ENCODE measurements at places on chromosomes 3 and 15.

GRCh38 chr15:63891079-63891767 lies 57.5 kb upstream of the HERC1 start:
- peak; percentile 18 for DNase-seq

DNA sequence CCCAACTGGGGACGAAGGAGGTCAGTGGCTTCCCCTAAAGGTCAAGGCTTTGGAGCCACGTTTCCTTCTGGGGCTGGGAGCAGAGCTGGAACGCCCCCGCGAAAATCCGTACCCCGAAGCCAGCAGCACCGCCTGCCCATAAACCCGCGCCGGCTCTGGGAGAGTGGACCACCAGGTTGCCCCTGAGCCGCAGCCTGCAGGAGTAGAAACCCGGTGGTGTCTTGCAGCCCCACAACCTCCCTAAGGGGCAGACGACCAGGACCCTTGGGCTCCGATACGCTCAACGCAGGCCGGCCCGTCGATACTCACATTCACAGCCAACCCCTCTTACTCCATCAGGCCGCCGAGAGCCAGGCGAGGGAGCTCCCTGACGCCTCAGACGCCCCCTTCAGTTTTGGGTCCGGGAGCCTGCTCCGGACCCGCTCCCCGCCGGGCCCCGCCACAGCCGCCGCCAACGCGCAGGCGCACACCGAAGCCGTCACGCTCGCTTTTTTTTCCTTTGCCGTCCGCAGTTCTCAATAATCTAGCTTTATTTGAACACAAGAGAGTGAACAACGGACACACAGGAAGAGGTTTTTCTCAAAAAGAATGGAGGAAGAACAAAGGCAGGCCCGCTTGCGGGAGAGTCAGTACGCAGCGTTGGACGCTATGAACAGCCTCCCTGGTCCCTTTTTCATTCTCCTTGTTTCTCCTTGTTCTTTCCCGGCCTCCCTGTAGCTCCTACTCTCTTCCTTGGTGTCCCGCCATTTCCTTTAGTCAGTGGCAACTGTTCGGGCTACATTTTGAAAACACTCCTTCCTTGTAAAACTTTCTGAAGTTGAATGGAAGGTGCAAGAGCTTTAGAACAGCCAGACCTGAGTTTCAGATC lies at the start of gene ZNF106:
Gene ZNF106, minus strand, starts transcription at position 471 of the 868 bp plus-strand sequence. CDS start 18,852 bp downstream, outside the sequence.
- DNase-seq: peak; percentile 73

- no peak for DNase-seq
These were observed 62.7 kb downstream of the SNRK start for GRCh38 chr3:43348852-43349574.

DNA sequence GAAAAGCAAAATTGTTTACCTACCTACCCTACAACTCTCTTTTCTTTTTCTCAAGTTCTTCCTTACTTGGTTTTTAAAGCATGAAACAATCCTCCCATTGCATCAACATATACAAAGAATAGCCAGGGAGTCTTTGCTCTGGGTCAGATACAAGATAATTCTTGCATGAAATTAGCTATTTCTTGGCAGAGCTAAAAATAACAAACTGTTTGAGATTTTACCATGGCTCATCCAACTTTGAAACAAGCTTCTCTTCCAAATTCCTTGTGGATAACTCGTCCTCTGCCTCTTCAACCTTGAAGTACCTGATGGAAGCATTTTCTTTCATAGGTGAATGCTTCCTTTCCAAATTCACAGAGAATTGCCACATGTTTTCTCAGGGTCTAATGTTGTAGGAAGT lies 9.2 kb upstream of the CBLB start:
- DNase-seq: no peak

DNA sequence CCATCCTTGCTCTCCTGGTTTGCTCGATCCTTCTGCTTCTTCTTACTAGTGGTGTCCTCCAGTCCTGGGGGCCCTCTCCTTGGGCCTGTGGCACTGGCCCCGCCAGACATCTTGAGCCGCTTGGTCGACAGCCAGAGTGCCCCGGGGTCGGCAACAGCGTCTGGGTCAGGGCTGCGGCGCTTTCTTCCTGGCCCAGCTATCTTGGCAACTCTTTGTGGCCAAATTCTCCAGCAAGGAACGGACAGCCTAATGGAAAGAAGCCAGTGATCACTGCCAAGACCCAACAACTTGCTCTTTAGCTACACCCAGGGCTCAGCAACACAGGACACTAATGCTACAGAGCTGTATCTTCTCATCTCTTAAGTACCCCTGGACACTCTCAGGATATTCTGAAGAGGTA lies 1.6 kb downstream of the USP19 start:
- no peak for DNase-seq

- no peak for DNase-seq
These were observed 61.9 kb downstream of the FEM1B start for GRCh38 chr15:68339481-68339880.

DNA sequence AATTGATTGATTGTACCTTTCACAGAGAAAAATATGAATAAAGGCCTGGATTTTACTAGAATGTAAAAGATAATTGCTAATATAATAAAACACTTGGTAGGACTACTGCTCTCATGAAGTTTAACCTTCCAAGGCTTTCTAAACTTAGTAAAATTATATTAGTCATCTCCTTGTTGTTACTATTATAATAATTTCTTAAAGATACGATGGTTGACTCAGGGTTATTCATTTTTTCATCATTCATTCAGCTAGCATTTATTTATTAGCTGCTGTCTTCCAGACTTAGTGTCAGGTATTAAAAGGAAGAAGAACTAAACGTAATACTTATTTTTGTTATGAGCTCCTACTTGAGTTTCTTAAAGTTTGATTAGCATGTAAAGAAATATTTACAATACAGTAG lies 771.6 kb upstream of the NR2F2 start:
- DNase-seq: no peak

DNA sequence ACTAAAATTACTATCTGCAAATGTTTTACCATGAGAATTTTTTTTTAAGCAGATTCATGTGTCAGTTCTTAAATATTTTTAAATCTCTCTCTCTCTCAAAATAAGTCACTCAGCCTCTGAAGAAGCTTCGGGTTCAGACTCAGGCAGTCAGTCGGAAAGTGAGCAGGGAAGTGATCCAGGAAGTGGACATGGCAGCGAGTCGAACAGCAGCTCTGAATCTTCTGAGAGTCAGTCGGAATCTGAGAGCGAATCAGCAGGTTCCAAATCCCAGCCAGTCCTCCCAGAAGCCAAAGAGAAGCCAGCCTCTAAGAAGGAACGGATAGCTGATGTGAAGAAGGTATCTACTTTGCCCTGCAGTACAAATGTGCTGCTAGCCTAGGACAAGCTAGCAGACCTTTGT lies 24.1 kb downstream of the CHD2 start:
- DNase-seq: no peak

DNA sequence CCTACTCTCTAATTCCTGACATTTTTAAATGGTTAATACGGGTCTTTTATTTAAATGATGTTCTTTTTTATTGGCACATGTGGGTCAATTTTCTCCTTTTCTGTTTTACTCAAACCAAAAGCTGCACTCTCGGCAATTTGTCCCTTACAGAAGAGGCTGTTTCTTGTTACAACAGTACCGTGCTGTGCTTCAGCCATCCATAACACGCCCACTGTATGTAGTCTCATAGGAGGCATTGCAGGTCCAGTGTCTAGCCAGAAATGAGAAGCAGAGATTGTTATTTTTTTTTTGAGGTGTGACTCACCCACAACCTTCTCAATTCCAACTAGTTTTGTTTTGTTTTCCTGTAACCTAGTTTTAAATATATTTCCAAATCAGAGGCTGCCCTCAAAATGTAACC lies 164.6 kb downstream of the GMNC start:
- no peak for DNase-seq

DNA sequence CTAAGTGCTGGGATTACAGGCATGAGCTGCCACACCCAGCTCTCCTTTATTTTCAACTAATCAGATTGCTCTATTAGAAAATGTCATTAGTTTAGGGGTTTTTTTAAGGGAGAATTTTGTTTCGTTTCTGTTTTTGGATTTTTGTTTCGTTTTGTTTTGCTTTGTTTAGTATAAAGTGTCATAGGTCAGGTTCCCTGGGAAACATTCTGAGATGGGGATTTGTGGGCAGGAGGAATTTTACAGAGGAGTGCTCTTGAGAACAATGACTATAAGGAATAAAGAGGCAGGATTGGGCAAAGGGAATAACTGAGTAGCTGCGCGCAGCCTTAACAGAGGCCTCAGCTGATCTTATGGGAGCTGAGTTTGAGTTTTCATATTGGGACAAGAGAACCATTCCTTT lies 86.8 kb upstream of the NR2F2 start:
- no peak for DNase-seq

DNA sequence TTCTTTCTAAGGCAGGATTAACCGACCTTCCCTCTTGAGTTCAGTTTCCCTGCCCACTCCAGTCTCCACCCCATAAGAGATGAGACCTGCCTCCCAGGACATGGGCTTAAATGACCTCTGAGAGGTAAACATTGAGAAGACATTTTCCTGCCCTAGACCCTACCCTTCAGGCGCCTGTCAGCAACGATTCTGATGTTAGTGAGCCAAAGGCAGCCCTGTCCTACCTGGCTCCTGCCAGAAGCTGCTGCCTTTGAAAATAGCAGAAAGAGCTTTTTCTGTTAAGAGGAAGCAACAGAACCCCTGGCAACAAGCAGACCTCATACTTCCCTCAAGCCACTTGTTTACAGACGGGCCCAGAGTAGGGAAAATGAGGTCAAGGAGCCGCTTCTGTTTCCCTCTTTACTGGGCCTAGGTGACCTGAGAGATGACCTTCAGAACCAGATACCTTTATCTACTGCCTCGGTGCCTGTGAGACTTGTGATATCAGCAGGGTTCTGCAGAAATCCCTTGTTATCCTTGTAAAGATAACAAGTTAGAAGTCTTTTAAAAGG lies 52.0 kb downstream of the CD200R1L start:
- no peak for DNase-seq

GRCh38 chr15:81327516-81327915 lies 3.6 kb upstream of the STARD5 start:
- DNase-seq: no peak

GRCh38 chr3:160953686-160954085 lies 151.5 kb downstream of the B3GALNT1 start:
- no peak for DNase-seq
